ENCODE measurements at places on chromosomes 5 and 9.

DNA sequence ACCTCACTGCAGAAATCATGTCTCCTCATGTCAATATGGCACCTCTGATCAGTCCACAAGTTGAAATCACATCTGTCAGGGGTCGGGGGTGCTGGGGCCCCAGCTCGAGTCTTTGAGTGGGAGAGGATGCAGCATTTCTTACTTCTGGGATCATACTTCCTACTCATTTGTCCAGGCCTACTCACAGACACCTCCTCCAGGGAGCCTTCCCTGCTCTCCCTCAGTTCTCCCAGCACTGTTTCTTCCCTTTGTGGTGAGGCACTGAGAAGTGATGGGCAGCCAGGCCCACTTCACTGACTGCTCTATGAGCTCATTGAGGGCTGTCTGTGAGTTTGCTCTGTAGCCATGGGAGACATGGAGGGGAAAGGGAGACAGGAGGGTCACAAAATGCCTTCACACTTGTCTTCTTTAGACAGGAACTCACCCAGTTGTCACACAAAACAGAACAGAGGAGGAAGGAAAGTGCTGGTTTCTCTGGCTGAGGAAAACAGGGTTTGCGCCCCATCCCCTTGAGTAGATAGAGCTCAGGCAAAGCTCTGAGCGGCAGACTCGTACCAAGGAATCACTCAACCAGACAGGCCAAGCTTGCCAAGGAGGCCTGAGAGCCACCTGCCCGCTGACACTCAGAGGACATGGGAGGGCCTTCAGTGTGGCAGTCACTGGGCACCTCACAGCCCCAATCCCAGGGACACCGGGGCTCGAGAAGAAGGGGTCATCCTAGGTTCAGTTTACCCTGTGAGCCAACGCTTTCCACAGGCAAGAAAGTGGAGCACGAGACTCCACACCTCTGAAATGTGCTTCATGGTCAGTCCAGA lies 152.9 kb downstream of the GABBR2 start:
- no peak for DNase-seq

GRCh38 chr5:61055434-61056006 lies 106.7 kb downstream of the SMIM15 start:
- peak; percentile 20 for DNase-seq

GRCh38 chr5:16889203-16889971 lies 46.7 kb downstream of the MYO10 start:
- DNase-seq = no peak

- DNase-seq = no peak
Observed at GRCh38 chr5:38420691-38421390, 135.6 kb downstream of the LIFR start.

- no peak for DNase-seq
Observed at GRCh38 chr9:90240541-90240940, 402.1 kb downstream of the DIRAS2 start.

DNA sequence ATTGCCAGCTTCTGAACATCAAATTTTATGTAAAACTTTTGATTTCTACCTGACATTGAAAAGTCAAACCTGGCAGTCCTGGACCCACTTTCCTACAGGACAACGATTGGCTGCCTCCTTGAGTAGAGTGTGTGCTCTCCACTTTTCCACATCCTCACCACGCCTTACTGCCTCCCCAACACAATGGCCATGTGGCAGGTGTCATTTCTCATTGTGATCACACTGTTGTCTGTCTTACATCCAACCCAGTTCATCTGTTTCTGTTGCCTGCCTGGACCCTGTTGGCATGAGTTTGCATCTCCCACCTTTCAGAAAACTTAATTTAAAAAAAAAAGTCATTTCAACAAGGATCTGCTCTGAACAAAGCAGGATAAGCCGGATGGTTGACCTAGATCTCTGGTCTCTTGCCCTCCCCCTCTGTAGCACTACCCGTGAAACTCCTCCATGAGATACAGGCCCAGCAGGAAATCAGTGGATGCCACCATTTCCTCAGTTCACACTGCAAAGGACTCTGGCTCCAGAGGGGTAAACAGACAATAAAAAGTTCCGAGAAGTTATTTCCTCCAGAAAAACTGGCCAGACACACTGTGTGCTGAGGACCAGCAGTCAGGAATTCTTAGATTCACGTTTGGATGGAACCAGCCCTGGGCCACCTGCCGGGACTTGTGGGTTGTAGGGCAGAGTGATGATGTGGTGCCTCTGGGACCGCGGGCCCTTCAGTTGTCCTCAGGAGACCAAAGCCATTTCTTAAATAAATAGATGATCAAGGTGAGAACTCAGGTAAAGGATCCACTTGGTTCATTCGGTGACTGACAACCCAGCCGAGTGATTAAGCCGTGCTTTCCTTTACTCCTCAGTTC lies 48.6 kb downstream of the AMBP start:
- no peak for DNase-seq

DNA sequence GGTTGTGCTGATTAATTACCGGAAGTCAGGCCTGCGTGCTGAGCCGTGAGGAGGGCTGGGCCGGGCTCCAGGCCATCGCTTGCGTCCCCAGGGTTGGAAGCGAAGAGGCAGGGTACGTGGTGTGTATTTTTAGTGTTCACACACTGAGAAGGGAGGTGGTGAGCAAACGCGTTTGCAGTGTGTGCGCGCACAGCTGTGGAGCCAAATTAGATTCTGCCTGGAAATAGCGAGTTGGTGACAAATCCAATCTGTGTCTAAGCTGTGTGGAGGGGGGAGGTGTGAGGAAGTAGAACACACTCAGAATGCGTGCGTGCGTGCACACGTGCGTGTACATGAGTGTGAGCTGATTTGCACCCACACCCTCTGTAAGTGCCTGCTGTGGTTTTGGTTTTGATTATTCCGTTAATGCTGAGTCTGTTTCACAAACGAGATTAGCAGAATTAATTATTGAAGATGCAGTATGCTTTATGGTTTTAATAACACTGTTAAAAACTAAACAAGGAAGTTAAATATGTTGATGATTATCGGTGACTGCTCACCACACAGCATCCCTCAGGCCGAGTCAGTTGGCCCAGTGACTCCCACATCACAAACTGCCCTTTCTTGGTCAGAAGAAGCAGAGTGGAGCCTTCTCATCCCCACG lies 111.8 kb upstream of the FCN2 start:
- DNase-seq = no peak

- DNase-seq = no peak
Observed at GRCh38 chr5:152393441-152393840, 11.6 kb downstream of the NMUR2 start.

DNA sequence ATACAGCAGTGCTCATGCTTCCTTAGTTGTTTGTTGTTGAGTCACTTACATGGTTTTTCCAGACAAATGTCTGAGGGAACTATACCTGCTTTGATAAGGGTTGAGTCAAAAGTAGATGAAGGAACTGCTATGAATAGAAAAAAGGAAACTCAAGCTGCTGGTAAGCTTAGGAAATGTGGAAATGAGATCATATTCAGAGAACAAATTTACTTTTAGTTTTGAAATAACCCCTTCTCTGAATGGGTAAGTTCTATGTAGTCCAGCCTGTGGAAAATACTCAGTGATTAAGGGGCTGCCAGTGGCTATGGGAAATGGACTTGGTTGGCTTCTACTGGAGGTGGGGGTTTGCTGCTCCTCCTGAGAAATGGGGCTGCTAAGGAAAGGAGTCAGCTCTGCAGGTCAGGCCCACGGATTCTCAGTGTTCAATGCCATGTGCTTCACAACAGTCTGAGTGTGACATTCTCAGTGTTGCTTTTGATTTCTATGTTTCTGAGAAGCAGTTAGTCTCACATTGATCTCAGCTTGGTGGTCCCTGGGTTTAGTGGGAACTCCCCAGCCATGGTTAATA lies 47.7 kb upstream of the GLRX start:
- DNase-seq = no peak

DNA sequence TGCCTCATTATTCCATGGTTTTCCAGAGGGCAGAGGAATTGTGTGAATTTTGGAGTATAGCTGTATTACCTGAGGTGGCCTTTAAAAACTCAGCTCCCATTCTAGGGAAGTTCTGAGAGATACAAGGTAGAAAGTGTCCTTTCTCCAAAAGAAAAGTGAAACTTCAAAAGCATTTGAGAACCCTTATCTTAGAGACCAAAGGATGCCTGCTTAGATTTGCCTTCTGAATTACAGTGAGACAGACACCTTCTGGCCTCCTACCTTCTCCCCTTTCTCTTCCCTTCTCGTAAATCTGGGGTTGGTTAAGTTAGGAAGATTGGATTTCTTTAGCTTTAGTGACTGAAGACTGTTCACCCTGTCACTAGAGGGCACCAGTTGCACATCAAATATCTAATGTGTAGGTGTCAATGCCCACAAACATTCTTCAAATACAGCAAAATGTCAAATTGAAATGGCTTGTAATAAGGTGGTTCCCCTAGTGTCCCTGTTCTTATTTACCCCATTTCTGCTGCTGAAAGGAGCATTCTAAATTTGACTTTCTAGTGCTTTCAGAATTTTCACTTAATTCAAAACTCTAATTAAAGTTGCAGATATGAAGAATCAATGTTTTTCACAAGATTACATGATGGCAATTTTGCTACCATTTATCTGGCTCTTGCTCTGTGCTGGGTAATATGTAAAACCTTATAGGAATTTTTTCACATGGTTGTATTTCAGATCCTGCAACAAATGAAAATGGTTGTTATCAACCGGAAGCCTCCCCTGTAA lies 46.7 kb downstream of the PRRC1 start:
- no peak for DNase-seq

DNA sequence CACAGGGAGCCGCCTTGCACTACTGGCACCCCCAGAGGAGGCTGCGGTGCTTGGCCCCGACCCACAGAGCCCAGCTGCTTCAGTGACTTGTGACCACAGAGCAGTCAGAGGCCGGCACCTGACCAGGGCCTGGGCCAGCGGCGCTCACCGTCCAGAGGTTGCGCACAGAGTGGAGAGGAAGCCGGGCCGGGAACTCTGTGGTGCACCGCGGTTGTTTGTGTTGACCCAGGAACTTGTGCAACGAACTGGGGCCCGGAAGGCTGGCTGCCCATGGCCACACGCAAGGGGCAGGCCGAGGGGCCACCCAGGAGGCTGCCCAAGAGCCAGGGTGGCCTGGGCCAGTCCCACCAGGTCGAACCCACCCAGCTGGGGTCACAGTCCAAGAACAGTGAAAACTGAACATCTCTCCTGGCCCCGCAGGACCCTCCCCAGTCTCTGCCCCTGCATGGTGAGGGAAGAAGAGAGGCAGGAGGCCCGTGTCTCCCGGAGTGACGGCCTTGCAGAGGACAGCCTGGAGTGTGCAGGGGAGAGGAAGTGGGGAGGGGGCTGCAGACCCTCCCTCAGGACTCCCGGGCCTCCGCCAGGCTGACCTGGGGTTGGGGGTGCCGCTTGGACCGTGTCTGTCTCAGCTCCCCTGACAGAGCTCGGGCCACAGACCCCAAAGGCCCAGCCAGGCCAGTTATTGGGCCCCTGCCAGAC lies 42.8 kb upstream of the EGFL7 start:
- no peak for DNase-seq

GRCh38 chr9:108666240-108666784 lies 189.5 kb downstream of the ACTL7B start:
- no peak for DNase-seq

- DNase-seq = peak; percentile 86
Observed at GRCh38 chr9:77751341-77752091, 103.4 kb upstream of the GNA14 start.

GRCh38 chr5:68139611-68140441 lies 75.7 kb upstream of the PIK3R1 start:
- no peak for DNase-seq

GRCh38 chr5:88256872-88257271 lies 11.8 kb downstream of the TMEM161B start:
- DNase-seq = no peak

DNA sequence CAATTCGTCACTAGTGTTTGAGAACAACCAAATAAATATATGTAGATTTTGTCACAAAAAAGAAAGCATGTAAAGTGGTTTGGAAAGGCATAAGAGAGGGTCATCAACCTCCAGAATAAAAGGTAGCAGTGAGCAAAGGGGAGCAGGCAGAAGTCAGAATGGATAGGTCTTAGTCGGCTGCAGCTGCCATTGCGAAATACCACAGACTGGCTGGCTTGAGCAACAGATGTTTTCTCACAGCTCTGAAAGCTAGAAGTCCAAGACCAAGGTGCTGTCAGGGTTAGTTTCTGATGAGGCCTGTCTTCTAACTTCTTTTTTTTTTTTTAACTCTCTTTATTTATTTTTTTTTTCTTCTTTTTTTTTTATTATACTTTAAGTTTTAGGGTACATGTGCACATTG lies 208.1 kb upstream of the PIK3R1 start:
- no peak for DNase-seq

Data from NCI-H1436 treated with DMSO at 0.1 percent for 48 hours (cell line).